ENCODE measurements at places on chromosomes 12 and 14.
A peak's percentile ranks its signal among the peaks of the same experiment; 100 is the strongest.

DNA sequence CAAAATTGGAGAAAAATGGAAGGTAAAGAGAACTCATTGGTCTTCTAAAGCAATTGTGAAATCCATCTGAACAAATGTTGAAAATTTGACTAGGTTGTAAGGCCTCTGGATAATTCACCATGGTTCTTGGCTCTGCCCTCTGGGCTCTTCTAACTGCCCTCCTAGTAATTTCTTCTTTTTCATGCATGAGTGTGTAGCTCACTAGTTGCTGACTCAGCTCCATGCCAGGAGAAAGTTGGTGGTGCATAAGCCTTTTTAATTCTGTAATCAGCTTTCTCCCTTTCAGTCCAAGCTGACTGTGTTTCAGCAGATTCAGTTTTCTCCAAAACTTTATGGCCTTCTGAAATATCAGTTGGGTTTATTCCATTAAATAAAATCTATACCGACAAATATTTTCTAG lies 877.8 kb upstream of the ATXN7L3B start:
- no peak for DNase-seq

DNA sequence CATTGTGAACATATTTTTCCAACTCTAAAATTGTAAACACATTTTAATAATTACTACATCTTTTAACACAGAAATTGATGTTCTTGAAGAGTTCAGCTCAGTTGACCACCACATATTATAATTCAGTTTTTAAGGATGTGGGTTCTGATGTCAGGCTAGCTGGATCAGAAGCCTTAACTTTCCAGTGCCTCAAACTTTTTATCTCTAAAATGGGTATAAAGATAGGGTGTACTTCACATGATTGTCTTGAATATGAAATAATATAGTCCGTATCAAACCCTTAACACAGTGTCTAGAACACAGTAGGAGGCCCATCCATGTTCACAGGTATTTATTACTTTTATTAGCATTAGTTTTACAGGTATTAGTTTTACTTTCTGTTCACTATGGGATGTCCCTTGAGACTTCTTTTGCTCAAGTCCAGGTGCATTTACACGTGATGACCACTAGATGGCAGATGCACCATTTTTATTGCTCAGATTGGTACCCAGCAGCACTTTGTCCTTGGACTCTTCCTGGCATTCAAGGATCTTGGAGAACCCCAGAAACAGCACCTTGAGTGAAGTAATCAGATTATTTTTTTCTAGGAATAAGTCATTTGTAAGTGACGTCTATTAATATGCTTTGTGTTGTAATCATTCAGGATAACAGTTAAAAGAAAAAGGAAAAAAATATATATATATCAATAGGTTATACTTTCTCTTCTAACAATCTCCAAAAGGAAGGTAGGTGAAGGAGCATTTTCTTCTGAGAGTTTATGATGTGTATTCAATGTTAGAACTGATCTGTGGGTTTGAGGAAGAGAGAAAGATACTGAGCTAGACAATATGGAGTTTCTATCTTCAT lies 580.2 kb downstream of the ETNK1 start:
- peak; percentile 81 for DNase-seq

DNA sequence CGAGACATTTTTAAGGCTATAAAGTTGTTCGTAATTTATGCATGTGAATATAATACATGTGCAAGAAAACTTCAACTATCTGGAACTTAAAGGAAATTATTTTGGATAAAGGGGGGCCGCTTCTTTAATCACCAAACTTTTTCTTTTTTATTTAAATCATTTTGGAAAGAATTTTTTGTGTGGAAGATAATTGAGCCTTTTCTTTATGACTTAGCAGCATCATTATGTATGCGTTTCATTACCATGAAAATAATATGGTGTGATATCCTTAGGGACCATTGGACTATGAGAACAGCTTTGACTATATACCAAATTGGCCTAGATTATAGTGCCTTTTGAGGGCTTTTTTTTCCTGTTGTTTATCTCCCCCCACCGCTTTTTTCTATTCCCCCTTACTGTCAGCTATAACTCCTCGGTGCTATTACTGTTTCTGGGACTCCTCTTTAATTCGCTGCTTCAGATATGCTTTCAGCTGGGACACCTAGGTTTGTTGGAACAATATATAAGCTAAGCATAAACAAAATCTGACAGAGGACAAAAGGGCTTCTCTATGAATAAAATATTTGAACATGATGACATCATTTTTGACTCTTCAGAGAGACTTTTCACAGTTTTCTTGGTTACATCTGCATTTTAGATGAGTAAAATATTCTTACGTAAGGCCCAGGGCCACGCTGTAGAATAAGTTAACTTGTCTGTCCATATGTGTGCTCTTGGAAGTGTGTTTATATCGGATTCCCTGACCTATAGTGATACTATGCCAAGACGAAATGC lies 392.7 kb downstream of the NPAS3 start:
- DNase-seq: no peak

GRCh38 chr12:46415552-46415951 lies 43.0 kb upstream of the SLC38A2 start:
- DNase-seq: no peak

- DNase-seq: peak; percentile 54
These were observed 16.4 kb downstream of the MLXIP start for GRCh38 chr12:122094735-122095631.

GRCh38 chr12:130947028-130947613 lies 6.6 kb upstream of the ADGRD1 start:
- peak; percentile 18 for DNase-seq

- no peak for DNase-seq
These were observed 16.2 kb upstream of the COX6A1 start for GRCh38 chr12:120421701-120422100.

DNA sequence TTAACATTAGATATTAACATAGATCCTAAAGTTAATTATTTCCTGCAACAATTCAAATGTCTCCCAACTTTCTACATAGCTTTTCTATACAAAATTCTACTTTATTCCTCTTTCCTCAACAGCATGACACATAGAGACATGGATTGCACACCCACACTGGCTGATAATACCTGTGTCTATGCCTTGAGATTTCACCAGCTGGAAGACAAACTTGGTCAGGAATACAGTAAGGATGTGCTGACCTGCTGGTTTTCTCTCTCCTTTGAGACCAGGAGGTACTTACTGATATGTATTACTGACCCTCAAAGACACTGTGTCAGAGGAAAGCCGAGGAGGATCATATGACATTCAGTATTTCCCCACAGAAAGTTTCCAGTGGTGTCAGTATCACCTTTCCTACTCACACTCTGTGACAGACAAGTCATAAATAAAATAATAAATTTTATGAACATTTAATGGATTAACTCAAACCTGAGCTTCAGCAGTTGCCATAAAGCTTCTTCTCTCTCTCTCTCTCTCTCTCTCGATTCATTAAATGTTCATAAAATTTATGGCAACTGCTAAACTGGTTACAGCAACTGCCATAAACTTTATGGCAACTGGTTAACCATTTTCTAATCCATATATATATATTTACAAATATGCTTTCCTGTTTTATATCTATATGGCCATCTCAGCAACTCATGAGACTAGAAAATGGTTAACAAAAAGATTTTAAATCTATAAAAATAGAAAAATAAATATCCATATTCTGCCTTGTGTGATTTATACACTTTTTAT lies 22.7 kb downstream of the EIF2S3B start:
- no peak for DNase-seq

- DNase-seq: peak; percentile 40
These were observed 38.0 kb upstream of the BDKRB2 start for GRCh38 chr14:96166461-96167223.

- DNase-seq: peak; percentile 80
These were observed 461.4 kb upstream of the SYT1 start for GRCh38 chr12:78403136-78403535.
